Ureter (tissue), 1 donor: ENCODE measurements at places on chromosomes 16 and 17.

DNA sequence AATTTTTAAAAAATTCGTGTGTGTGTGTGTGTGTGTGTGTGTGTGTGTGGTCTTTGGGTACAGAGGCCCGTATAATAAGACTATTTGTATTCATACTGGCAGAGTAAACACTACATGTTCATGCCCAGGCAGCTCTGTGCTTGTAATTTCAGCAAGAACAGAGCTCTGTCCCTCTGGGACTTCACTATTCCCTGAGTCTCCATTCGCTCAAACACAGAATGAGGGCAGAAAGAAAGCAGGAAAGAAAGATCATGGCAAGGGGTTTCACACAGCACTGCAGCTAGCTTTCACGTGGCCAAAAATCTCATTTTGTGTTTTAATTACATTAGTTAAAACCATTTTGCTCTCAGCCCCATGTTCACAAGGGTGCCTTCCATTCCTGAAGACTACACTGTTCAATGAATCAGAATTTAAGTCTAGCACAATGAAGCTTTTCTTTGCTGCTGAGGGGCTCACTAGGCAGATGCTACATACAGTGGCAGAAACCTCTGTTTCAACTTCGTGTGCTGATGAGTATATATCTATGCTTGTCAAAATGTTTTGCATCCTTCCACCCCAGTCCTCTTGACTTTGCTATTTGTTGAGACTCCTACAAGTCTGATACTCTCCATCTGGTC, 198.4 kb upstream of the C17orf78 start:
- no peak for DNase-seq

- peak; percentile 60 for DNase-seq
These were observed 2.8 kb upstream of the PRKAR1A start for GRCh38 chr17:68509141-68510057.

GRCh38 chr16:79190542-79190941, 410.0 kb downstream of the MAF start:
- no peak for DNase-seq

- DNase-seq = no peak
These were observed 58.9 kb downstream of the NOS2 start for GRCh38 chr17:27741361-27741861.

DNA sequence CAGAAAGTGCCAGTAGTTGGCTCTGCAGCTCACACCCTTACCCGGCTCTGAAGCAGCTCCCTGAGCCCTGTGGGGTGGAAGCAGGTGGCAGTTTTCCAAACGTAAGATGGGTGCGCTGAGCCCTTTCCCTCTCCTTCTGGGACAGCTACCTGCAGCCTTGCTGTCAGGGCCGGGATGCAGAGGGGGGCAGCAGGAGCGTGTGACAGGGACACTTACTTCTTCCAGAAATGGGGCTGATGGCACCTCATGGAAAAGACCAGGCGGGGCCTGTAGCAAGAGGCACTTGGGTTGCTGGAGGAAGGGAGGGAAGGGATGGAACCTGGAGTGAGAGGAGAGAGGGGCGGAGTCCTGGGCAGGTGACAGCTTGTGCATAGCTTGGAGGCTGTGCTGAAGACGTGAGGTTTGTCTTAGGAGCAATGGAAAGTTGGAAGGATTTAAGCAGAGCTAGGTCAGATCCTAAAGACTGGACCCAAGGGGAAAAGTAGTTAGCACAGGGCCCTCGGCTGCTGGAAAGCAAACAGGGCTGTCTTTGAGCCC, 216.8 kb upstream of the RPL38 start:
- no peak for DNase-seq

- no peak for DNase-seq
These were observed 70.8 kb downstream of the RAB11FIP4 start for GRCh38 chr17:31462261-31462660.

- DNase-seq = no peak
These were observed 23.6 kb upstream of the ENPP7 start for GRCh38 chr17:79706931-79707850.

DNA sequence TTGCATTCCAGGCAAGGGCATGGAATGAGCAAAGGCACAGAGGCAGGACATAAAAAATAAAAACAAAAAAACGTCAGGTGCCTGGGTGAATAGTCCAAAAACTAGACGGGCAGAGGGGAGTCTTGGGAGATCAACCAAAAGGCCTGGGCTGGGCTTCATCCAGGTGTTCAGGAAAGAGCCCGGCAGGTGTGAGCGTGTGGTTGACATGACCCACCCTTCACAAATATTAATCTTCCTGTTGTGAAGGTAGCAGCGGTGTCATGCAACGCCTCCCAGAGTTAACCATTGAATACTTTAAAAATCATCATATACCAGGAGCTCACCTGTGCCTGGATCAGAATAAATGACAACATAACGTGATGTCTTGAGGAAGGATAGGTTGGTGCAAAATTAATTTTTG, 90.6 kb downstream of the USP22 start:
- DNase-seq = no peak

- no peak for DNase-seq
These were observed 27.2 kb downstream of the CDR2 start for GRCh38 chr16:22347100-22347820.

- peak; percentile 76 for DNase-seq
These were observed 13.2 kb downstream of the SLC7A5 start for GRCh38 chr16:87855852-87856715.

DNA sequence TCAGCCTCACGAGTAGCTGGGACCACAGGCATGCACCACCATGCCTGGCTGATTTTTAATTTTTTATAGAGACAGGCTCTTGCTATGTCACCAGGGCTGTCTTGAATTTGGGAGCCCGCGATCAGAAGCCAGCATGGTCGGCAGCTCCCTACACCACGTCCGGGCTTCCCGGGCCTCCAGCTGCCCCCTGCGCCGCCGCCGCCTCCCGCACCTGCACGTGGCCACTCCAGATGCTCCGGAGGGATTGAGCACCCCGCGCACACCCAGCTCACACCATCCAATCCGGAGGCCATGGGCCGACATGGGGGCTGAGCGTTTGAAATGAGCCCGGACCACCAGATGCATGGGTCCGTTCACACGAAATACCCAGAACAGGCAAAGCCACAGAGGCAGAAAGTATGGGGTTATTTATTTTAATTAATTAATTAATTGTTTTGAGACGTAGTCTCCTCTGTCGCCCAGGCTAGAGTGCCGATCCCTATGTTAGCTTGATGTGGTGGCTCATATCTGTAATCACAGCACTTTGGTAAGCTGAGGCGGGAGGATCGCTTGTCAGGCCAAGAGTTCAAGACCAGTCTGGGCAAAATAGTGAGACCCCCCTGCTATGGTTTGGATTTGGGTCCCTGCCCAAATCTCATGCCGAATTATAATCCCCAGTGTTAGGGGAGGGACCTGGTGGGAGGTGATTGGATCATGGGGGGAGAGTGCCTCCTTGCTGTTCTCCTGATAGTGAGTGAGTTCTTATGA, 17.1 kb upstream of the PDXDC1 start:
- peak; percentile 44 for DNase-seq

GRCh38 chr17:6166492-6167179, 96.5 kb downstream of the WSCD1 start:
- DNase-seq = no peak

DNA sequence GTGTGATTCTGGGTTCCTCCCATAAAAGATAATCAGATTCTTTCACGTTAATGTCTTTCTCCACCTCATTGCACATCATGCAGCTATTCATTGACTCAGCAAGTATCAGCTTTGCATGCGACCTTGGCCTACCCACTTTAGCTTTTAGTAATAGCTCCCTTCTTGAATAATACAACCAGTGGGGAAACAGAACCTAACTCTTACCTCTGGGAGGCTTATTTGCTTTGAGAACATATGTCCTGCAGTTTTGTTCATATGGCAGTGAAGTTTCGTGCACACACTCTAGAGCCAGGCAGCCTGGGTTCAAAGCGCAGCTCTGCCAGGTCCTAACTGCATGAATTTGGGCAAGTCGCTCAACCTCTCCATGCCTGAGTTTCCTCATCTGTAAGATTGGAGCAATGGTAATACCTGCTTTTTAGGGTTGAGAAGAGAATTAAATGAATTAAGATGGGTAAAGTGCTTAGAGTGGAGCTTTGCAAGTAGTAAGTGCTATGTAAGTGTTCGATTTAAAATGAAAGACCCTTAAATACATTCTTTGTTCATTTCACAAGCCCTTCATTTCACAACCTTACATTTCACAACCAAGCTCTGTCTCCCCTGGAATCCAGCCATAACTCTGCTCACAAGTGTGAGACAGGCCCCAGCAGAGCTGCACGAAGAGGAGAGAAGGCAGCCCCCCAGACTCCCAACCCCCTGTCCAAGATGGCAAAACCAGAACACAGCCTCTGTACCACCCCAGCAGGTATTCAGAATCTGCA, 29.3 kb downstream of the MAPT start:
- DNase-seq = no peak

GRCh38 chr17:79779084-79779529, 1.2 kb downstream of the CBX2 start:
- no peak for DNase-seq

GRCh38 chr17:45948881-45949624, 50.0 kb upstream of the STH start:
- peak; percentile 67 for DNase-seq

DNA sequence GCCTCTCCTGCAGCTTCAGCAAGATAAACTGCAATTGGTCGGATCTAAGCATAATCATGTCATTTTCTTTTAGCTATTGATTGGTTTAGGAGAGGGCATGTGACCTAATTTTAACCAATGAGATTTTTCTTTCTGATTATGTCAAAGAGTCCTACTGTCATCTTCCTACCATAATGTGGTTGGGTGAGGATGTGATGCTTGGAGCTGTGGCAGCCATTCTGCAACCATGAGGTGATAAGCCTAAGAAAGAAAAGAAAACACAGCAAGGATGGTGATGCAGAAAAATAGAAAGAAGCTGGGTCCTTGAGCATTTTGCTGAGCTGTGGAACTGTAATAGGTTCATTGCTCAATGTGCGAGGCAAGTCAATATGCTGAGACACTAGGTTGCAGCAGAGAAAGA, 121.7 kb upstream of the CRHR1 start:
- no peak for DNase-seq

- peak; percentile 43 for DNase-seq
These were observed 321.8 kb downstream of the HS3ST3B1 start for GRCh38 chr17:14622615-14623101.

GRCh38 chr17:81927152-81927652, 333 bp downstream of the MAFG start:
- no peak for DNase-seq

DNA sequence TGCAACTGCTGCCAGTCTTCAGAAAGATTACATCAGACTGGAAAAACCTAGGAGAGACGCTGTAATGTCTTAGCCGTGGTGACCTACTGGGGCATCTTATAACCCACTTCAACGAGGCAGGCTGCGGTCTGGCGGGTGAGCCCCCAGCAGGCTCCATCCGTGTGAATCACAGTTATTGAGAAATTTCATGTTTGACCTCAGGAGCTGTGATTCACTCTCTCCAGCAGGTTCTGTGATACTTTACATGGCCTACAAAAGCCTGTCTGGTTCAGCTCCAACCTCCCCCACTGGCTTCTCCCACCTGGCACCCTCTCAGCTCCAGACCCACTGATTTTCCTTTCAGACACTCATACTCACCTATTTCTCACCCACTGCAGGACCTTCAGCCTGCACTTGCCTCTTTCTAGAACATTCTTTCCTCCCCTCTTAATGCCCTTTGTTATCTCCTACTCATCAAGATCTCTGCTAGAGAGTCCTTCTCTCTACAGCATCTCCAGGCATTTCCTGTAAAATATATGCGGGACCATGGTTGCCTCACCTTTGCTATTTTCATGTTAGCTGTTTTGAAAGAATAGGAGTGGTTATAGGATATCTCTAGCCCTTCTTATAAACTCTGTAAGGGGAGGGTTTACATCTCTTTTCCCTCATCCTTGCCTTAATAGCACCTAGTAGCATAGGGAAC, 227.9 kb downstream of the MAF start:
- DNase-seq = no peak

DNA sequence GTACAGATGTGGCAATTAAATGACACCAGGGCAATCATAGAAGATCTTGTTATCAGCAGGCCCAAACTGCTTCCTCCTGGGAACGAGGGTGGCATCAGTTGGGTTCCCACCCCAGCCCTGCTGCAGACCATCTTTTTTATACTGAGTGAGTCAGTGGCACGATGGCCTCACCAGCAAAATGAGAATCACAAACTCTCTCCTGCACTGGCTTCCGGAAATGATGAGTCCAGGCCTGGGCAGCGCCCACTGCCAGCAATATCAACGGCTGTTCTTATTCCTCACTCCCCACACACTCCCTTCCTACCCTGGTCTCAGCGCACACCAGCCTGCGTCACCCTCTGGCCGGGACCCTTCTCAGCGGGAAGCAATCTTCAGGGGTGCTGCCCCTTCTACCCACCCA, 340.3 kb downstream of the FOXL1 start:
- DNase-seq = no peak

GRCh38 chr16:13779676-13780075, 140.3 kb upstream of the ERCC4 start:
- no peak for DNase-seq

DNA sequence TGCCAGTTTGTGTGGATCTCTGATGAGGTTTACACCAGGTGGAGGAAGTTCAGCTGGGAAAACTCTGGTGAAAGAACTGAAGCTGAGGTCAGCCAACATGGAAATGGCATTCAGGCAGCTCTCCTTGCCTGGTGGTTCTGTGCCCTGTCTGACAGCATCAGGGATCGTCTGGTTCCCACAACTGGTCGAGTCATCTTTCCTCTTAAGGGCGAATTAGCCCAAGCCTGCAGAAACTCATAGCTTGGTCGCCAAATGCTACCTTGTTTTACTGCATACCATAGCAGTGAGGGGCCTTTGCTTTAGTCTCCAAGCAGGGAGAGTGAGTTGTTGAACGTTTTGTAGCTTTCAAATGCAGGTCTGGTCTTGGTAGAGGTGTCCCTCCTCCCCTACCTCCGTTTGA, 7.2 kb downstream of the PLCG2 start:
- DNase-seq = no peak

DNA sequence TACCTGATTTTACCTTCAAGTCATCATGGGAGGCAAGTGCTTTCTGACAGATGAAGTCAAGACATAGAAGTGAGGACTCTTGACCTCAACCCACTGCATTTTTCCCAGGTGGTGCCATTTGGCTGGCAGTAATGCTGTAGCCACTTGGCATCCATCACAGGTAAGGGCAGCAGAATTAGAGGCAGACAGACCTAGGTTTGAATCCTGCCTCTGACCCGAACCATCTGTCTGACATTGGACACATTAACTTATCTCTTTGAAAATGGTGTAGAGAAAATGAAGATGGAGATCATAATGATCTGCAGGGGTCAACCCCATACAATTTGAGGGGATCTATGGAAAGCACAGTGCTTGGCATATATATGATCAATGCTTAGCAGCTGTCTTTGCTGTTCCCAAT, 505.5 kb downstream of the NPIPA7 start:
- DNase-seq = no peak

DNA sequence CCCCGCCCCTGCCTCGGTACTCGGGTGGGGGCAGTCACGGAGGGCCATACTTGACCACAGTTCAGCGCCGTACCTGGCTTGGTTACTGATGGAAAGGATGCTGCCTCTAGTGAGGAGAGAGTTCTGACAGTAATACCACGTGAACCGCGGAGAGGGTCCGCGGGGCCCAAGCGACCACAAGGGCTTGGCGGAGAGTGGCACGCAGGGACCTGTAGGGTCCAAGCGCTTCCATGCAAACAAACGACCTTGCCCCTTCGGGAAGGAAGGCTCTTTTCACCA, 9.2 kb downstream of the KDM6B start:
- no peak for DNase-seq

GRCh38 chr16:88930716-88931115, 46.3 kb downstream of the CBFA2T3 start:
- no peak for DNase-seq
